ENCODE measurements at places on chromosomes 2 and 18. TPM values are rescaled to one million over a fixed set of nuclear protein-coding genes. Genes with fewer than 3 reads are reported as not detected.
A peak's percentile ranks its signal among the peaks of the same experiment; 100 is the strongest.

GRCh38 chr2:206610451-206610850 is 31.8 kb upstream of the FAM237A start:
- H3K27ac ChIP-seq: no peak overlapping the region
- peaks cover 3% of the 10 kb centered on the region for H3K27me3 ChIP-seq
- H3K36me3 ChIP-seq: no peaks in the 10 kb centered on the region
- DNase-seq: no peak
- H3K4me3 ChIP-seq: no peak overlapping the region

DNA sequence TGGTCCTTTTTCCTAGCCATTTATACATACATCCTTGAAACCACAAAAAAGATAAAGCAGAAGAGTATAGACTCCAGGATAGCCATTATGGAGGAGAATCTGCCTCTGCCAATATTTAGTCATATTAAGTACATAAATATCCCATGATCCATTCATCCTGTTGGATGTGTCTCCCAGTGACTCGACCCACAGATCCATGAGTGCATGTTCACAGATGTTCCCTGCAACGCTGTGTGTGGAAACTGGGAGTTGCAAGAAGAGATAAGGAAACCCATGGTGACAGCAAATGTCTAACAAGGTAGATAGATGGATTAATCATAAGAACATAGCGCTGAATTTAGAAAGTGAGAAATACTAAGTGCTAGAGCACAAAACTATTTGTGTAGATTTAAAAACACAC is 34.5 kb downstream of the STK39 start:
- peaks cover 21% of the 10 kb centered on the region for H3K36me3 ChIP-seq
- H3K27me3 ChIP-seq: no peaks in the 10 kb centered on the region
- no peak for DNase-seq
- no peak overlapping the region for H3K4me3 ChIP-seq

GRCh38 chr2:176115883-176116813 is at the start of gene HOXD10:
Gene HOXD10 (plus strand): TSS chr2:176116778. CDS start chr2:176116834, 56 bp downstream.
- H3K27ac ChIP-seq: no peak within 1 kb of the TSS
- H3K4me3 ChIP-seq: no peak within 1 kb of the TSS
- H3K4me1 ChIP-seq: no peaks in the 10 kb centered on the region
- DNase-seq: no peak
- peaks cover 86% of the 10 kb centered on the region for H3K27me3 ChIP-seq

DNA sequence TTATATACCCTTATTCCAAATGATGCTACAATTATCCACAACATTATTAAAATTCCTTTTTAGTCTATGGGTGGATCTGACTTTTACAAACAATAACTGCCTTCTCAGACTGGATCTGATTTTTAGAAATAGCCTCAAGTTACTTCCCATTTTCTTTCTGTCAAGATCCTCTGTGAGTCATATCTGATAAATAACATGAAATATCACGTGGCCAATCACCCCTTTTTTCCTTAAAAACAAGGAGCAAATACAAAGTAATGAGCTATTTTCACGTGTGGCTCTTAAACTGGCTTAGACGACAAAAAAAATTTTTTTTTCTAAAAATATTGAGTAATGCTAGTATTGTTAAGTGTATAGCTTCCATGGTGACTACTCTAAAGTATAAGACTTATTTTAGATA is 6.7 kb downstream of the PELI1 start:
- no peak for DNase-seq
- no peak overlapping the region for H3K27ac ChIP-seq
- H3K36me3 ChIP-seq: peaks cover 24% of the 10 kb centered on the region
- no peak overlapping the region for H3K4me3 ChIP-seq

- peaks cover 80% of the 10 kb centered on the region for H3K4me1 ChIP-seq
- DNase-seq: no peak
- no peaks in the 10 kb centered on the region for H3K27me3 ChIP-seq
Observed at GRCh38 chr18:13616041-13616440, 110.3 kb downstream of the FAM210A start.

The KLHL30 gene
- total RNA-seq: not detected

DNA sequence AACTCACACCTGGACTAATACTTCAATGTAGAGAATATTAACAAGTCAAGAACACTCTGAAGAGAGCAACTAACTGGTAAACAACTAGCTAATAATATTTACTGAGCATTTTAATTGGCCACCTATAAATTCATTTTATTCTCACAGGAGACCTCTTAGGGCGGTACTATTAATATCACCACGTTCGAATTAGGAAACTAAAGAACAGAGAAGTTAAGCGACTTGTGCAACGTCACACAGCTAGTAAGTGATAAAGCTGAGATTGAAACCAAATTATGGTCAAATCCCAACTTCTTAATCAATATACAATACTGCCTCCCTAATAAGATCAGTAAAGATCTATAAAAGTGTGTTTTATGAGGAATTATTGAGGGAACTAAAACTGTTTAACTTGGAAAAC is 1034.3 kb upstream of the POU3F3 start:
- no peak overlapping the region for H3K27ac ChIP-seq
- no peak for DNase-seq
- H3K4me1 ChIP-seq: no peaks in the 10 kb centered on the region

DNA sequence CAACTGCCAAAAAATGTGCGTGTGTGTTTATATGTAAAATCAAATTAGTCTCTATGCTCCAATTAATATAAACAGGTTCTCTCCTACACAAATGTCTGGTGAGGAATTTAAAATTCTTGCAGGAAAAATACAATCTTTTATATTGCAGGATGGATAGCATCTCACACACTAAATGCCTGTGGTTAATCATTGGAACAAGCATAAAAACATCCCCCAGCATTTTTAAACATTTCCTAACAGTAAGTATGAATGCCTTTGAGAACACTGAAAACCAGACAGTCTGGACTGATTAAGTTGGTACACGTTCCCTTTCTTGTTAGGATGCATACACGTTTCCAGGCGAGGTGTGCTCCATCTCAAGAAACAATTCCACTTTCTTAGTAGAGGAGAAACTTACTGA is 29.9 kb upstream of the PDE1A start:
- no peak overlapping the region for H3K27ac ChIP-seq
- no peaks in the 10 kb centered on the region for H3K36me3 ChIP-seq
- DNase-seq: no peak
- no peaks in the 10 kb centered on the region for H3K27me3 ChIP-seq

The KIAA2012 gene
- not detected for total RNA-seq

DNA sequence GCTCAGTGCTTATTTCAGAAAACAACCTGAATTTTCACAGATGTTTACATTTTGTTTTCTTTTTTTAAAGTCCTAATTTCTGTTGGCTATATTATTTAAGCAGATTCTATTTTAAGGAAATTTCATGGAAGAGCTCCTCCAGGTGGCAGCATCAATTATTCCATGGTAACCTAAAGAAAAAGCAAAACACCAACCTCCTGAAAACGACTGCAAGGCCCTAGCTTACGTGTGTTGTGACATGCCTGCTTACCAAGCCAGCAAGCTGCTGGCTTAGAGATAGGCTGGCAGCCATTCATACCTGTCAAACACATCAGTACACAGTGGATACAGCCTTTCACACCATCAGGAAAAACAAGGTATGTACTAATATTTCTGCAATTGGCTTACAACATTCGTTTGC is 64.9 kb downstream of the LPIN2 start:
- H3K4me3 ChIP-seq: no peak overlapping the region
- peaks cover 71% of the 10 kb centered on the region for H3K36me3 ChIP-seq
- no peaks in the 10 kb centered on the region for H3K27me3 ChIP-seq
- peaks cover 30% of the 10 kb centered on the region for H3K4me1 ChIP-seq
- no peak overlapping the region for H3K27ac ChIP-seq

The SLC8A1 gene
- total RNA-seq: 0.45 TPM

DNA sequence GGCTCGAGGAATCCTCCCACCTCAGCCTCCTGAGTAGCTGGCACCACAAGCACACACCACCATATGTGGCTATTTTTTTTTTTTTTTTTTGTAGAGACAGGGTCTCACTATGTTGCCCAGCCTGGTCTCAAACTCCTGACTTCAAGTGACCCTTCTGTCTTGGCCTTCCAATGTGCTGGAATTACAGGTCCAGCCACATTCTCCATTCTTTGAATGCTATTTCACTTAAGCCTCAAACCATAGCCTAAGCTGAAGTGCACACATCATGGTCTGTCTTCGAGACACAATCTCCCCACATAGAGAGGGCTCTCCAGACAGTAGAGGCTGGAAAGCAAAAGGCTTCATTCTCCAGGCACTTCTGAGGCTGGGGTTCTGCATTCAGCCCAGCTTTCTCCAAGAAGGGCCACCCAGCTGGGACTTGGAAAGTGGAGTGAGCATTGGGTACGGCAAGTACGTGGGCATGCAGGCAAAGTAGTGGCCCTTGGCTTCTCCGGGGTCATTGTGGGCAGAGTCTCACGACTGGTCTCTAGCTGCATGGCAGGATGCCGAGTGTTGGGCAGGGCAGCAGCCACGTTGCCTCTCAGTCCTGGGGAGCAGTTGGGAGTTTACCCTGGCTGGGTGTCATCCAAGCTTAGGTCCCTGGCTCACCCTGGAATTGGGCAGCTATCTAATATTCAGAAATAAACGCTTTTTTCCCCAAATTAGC is 78.2 kb upstream of the SMAD7 start:
- H3K4me1 ChIP-seq: peaks cover 30% of the 10 kb centered on the region
- no peaks in the 10 kb centered on the region for H3K36me3 ChIP-seq
- no peak overlapping the region for H3K27ac ChIP-seq
- no peak overlapping the region for H3K4me3 ChIP-seq

DNA sequence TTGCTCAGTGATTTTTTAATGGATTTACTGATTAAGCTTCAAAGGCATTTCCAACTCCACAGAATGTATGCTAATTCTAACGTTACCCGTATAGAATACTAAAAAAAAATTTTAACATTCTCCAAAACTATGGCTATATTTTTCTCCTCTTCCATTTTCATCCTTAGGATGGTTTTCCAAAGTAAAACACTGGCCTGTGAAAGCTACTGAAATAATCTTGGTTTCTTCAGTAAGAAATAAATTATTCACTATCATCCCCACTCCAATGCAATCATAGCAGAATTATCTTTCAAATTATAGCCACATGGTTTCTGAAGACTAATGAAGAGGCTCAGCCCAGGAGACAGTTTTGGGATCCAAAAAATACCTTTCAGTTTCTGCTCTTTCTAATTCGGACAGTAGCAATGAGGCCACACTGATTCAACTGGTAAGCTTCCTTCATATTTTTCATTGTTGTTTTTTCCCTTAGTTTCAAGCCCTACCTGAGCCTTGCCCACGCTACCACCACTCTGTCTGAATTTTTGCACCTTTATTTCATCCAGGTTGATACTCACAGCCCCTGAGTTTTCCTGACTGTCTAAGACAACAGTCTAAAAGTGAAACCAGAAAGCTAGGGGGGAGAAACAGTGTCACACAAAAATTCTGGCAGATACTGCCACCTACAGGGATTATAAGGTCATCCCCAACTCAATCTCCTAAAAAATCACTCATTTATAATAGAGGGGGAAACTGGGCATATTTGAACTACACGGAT is 887.9 kb downstream of the NRXN1 start:
- H3K36me3 ChIP-seq: no peaks in the 10 kb centered on the region
- peak; percentile 30 for DNase-seq
- H3K27ac ChIP-seq: peak overlapping the region; percentile 78
- peaks cover 3% of the 10 kb centered on the region for H3K4me1 ChIP-seq
- H3K27me3 ChIP-seq: no peaks in the 10 kb centered on the region

The SPATA3 gene
- total RNA-seq: not detected

The CDH7 gene
- total RNA-seq: not detected

- no peaks in the 10 kb centered on the region for H3K4me1 ChIP-seq
- H3K4me3 ChIP-seq: no peak overlapping the region
- no peak overlapping the region for H3K27ac ChIP-seq
- no peak for DNase-seq
Observed at GRCh38 chr2:47015206-47015605, 99.6 kb upstream of the MCFD2 start.

DNA sequence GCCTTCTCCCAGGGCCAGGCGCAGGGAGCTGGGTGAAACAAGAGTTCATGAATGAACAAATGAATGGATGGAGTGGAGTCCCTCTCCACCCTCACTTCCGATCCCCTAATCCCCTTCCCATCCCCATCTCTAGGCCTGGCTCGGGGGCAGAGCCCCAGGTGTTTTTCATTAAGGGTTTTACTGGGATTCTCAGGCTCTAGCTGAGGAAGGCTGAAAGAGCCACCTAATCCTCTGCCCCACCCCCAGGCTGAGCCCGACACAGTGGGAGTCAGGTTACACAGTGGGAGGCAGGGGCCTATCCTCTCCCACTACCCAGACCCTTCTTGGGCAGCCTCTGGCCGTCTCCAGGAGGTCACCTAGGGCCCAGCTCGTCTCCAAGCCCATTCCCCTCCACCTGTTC is 36.1 kb downstream of the SDC1 start:
- no peak for DNase-seq
- H3K27ac ChIP-seq: no peak overlapping the region
- no peaks in the 10 kb centered on the region for H3K4me1 ChIP-seq
- no peaks in the 10 kb centered on the region for H3K27me3 ChIP-seq
- no peak overlapping the region for H3K4me3 ChIP-seq

DNA sequence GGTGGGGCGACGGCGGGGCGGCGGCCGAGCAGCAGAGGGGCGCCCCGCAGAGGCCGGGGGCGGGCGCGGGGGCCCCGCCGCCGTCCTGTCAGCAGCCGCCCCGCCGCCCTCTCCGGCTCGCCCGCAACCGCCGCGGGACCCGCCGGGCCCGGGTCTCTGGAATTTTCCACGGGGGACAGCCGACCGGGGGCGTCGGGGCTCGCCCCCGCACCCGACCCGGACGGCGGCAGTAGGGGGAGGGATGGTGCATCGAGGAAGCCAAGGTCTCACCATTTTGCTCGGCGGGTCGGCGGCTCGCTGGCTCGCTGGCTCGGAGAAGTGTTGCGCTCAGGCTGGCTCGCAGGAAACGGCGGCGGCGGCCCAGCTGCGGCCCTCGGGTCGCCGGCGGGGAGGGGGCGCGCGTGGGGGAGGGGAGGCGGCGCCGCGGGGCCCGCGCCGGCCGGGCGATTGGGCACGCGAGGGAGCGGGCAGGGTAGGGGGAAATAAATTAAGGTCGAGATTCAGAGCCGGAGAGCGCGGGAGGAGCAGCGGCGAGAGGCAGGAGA is 405 bp downstream of the PPP3R1 start:
- DNase-seq: peak; percentile 46
- peak overlapping the region; percentile 97 for H3K4me3 ChIP-seq
- H3K27ac ChIP-seq: peak overlapping the region; percentile 97
- H3K27me3 ChIP-seq: no peaks in the 10 kb centered on the region
- peaks cover 37% of the 10 kb centered on the region for H3K4me1 ChIP-seq

GRCh38 chr2:147989809-147990403 is 30.6 kb downstream of the ORC4 start:
- H3K36me3 ChIP-seq: peaks cover 6% of the 10 kb centered on the region
- no peaks in the 10 kb centered on the region for H3K27me3 ChIP-seq
- peak; percentile 43 for DNase-seq
- peaks cover 10% of the 10 kb centered on the region for H3K4me1 ChIP-seq
- no peak overlapping the region for H3K4me3 ChIP-seq
- H3K27ac ChIP-seq: no peak overlapping the region
